Stimulated activated CD8-positive, alpha-beta memory T cell treated with anti-CD3 and anti-CD28 coated beads, Interleukin-7, amount 100 ng/mL, for 1 hour (primary cell): ENCODE measurements at places on chromosomes 4 and X.

DNA sequence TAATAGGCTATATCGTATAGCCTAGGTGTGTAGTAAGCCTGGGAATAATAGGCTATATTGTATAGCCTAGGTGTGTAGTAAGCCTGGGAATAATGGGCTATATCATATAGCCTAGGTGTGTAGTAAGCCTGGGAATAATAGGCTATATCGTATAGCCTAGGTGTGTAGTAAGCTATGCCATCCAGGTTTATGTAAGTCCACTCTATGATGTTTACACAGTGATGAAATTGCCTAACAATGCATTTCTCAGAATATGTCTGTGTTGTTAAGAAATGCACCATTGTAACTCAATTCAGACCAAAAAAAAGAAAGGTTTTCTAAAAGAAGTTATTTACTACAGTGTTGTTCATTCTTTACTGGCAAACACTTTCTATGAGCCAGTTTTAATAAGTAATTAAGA lies 1387.2 kb downstream of the STIM2 start:
- no peak for DNase-seq

DNA sequence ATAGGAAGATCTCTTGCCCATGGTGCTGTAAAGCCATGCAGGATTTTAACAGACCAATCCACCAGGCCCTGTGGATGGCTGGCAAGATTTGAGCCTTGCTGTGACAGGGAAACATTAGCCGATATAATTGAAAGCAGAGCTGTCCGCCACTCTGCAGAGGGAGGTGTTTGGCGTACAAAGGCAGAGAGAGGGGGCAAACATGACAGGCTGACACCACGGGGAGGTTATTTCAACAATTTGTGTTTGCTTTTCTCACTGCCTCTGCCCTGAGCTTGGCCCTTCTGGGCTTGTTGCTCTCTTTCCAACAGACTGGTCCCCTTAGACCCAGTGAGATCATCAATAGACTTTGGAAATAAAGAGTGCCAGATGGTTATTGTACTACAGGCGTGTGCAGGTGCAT lies 59.4 kb downstream of the CLNK start:
- DNase-seq, result no peak

DNA sequence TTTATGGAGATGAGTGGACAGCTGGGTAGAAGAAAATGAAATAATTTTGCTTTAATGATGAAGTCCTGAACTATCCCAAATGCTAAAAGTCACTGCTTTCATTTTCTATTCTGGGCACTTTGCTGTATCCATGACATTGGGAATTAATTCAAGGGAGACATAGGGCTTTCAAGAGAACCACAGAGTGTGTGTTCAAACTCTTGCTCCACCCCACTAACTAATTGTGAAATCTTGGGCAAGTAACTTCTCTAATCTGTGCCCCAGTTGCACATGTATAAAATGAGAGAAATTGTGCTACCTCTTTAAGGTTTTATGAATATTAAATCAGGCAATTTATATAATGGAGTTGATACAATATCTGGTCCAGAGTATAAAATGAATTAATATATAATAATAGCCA lies 1422.0 kb downstream of the ADGRL3 start:
- DNase-seq, result no peak

DNA sequence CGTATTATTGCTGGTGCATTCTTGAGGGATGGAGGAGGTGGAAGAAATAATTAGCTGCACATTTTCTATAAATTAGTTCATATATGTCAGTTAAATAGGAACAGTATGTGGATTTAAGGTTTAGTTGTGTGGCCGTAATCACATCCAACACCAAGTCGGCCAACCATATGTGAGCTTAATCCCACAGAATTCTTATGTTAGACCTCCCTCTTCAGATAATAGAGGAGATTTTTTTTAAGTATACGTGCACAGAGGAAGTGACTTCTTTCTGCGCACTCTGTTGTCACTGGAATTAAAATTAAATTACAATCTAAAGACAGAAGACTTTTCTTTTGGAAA lies 2.1 kb downstream of the SEPTIN11 start:
- no peak for DNase-seq

GRCh38 chrX:12802741-12803140 lies 11.5 kb downstream of the PRPS2 start:
- DNase-seq, result no peak

- no peak for DNase-seq
Measured at GRCh38 chrX:134144231-134144630, 92.8 kb upstream of the CCDC160 start.

DNA sequence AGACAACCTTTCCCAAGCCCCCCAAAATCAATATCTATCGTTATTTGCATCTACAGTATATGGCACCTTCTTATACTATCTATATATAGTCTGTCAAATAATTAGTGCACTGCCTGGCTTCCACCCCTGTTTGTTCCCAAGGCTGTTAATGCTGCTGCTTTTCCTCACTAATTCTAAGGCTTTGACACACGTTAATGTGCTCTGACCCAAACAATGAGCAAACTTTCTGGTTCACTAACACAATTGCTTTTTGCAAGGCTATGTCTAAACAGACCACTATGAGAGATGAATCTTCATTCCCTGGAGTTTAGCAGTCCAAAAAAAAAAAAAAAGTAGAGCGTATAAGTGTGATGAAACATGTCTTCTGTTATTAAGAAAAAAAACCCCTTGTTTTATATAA lies 360.9 kb upstream of the AGA start:
- no peak for DNase-seq

GRCh38 chr4:38670939-38671591 lies 7.1 kb downstream of the KLF3 start:
- no peak for DNase-seq

DNA sequence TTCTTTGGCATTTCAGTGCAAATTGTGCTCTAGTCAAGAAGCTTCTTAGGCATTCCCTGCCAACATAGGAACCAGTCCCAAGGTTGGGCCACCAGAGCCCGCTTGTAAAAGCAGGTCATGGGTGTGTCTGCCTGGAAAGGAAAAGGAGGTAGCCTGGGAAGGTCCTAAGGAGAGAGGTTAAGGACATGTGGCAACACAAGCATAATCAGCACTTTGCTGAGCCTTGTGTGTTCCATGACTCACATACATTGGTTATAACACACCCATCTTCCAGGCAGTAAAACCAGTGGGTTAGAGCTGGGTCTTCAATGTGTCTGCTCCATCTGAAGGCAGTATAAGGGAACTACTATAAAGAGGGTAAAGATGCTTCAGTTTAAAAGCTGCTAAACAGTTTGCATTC lies 165.0 kb downstream of the FHIP1A start:
- no peak for DNase-seq

- no peak for DNase-seq
Measured at GRCh38 chrX:121655276-121655675, 607.9 kb downstream of the GLUD2 start.
